Stimulated activated CD4-positive, alpha-beta T cell treated with anti-CD3 and anti-CD28 coated beads, Interleukin-2, amount 100 ng/mL, for 24 hours (primary cell): ENCODE measurements at places on chromosomes 3 and 15.

GRCh38 chr3:185659942-185660921 is 74.1 kb downstream of the SENP2 start:
- DNase-seq, result peak; percentile 67

- DNase-seq, result no peak
These were observed 594 bp upstream of the ICE2 start for GRCh38 chr15:60479361-60480110.

- no peak for DNase-seq
These were observed 24.5 kb downstream of the LRRC3B start for GRCh38 chr3:26647078-26647477.

DNA sequence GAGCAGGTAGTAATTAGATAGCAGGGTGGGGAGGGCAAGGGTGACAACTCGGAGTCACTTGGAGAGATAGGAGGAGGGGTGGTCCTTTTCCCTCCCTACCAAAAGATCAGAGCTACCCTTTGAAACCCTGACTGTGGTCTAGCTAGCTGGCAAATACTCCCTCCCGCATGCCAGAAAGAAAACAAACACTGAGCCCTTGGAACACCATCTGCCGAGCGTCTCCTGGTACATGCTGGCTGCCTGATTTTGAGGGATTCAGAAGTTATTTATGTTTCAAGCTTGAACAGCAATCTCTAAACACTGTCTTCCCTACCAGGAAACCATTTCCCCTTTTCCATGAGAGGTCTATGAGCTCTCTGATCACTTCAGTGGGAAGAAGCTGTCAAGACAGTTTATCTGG is 291.6 kb upstream of the CFAP20DC start:
- no peak for DNase-seq

DNA sequence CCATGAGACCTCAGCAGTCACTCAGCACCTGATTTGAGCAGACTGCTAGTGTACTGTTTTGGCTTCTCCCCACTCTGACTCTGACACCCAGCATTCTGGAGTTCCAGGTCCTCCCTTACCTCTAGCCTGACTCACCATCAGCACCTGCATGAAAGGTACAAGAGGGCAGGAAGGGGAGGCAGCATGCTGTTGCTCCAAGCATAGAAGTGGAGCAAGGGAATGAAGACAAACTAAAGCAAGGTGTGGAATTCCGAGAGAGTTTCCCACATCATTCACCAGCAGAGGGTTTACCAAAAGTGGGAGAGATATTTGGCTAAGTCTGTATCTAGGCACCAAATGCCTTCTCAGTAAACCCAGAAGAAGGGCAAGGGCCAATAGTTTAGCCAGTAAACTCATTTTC is 21.3 kb downstream of the HEXA start:
- DNase-seq, result no peak
